Fibroblast of villous mesenchyme (primary cell): ENCODE measurements at places on chromosomes 2 and 18.
A peak's percentile ranks its signal among the peaks of the same experiment; 100 is the strongest.

DNA sequence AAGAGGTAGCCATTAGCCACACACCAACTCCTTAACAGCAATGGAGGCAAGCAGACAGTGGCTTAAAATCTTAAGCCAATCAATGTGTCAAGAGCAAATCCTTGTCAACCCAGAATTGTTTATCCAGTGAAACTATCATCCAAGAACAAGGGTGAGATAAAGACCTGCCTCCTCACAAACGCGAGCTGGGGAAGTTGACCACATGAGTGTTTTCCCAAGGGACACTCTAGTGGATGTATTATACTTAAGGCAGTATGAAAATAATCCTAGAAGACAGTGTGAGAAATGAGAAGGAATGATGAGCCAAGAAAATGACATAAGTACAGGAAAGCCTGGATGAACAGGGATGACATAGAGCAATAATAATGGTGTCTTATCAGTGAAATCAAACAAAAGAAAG, 209.6 kb downstream of the TWIST2 start:
- DNase-seq = no peak

DNA sequence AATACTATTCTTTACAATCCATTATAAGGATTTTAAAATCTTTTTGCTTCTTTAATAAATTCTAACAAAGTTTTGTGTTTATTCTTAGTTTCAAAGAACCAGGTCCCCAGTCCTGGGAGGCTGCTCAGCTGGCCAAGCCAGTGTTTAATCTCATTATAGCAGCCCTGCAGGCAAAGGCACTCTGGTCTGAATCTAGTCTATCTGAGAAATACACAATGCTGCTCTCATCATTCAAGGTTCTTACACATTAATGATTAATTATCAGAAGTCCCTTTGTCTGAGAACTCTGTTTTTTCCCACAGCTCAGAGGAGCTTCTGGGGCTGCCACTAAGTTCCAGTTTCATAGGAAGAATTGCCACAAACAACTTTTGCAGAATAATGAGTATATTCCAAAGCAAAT, 27.7 kb downstream of the KCTD18 start:
- DNase-seq = no peak

- DNase-seq = no peak
These were observed 489.1 kb downstream of the ZEB2 start for GRCh38 chr2:144030791-144031190.

- DNase-seq = no peak
These were observed 144.0 kb upstream of the GPC1 start for GRCh38 chr2:240291337-240292034.

GRCh38 chr2:9315280-9315847, 108.0 kb downstream of the ITGB1BP1 start:
- DNase-seq = no peak

DNA sequence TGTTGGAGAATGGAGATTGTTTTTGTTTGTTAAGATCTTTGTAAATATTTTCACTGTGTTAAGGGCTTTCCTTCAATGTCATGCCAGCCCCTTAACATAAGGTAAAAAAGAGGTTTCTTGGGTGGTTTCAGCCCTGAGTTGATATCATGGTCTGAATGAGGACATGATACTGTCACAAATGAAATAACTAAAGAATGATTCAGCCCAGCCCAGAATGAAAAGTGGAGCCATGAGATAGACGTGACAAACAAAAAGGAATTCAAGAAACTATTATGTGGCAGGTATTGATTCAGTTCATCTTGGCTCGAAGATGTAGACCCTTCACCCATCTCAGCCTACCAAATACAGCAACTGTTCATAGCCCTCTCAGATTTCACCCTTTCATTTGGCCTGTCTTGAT, 88.6 kb upstream of the TTN start:
- no peak for DNase-seq

- no peak for DNase-seq
These were observed 76.5 kb downstream of the EDAR start for GRCh38 chr2:108912629-108912902.

GRCh38 chr18:55790296-55790695, 202.3 kb upstream of the TCF4 start:
- DNase-seq = peak; percentile 79

DNA sequence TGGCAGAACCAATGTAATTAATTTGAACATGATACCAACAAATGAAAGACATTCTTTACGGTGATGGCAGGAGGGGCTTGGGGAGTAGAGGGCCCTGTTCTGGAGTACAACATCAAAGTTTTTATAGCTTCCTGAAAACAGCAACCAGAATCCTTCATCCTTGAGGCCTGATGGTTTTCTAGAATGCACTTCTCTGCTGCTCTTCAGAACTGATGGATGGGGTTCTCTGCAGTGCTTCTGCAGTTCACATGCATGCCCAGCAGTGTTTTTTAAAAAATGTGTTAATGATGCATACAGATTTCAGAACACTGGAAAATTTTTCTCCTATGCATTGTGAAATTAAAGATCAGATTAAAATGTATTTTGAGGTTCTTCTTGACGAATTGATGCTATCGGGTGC, 2.5 kb downstream of the LTBP1 start:
- no peak for DNase-seq

DNA sequence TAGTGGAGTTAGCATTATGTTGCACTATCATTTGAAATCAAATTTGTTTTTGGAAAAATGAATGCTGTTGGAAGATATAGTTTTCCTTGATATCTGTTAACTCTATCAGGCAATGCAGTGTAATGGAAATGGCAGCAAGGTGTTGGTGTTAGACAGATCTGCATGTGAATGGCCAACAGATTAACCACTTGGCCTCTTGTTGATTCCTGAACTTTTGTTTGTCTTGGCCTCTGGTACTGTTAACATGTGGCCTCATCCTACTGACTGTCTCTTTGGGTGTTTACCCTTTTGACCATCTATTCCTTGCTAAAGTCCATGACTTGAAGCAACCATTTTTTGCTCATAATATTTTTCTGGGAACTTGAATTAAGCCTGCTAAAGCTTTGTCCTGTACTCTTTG, 110.2 kb upstream of the CDH2 start:
- no peak for DNase-seq

DNA sequence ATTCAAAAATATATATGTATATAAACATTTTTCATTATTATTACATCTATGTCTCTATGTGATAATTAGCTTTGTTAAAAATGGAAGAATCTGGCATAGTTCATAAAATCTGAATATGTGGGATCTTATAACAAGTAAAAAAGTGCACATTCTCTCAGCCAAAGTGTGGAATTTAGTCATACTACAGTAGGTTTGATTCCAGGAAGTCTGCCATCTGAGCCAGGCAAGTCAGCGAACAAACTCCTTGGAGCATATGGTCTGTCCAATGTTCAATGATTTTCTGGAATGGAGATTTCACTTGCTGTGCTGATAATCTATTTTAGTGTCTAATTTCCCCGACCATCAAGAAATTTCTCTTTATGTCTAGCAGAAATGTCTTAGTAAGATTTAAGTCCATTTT, 1033.2 kb upstream of the NXPH2 start:
- DNase-seq = no peak

DNA sequence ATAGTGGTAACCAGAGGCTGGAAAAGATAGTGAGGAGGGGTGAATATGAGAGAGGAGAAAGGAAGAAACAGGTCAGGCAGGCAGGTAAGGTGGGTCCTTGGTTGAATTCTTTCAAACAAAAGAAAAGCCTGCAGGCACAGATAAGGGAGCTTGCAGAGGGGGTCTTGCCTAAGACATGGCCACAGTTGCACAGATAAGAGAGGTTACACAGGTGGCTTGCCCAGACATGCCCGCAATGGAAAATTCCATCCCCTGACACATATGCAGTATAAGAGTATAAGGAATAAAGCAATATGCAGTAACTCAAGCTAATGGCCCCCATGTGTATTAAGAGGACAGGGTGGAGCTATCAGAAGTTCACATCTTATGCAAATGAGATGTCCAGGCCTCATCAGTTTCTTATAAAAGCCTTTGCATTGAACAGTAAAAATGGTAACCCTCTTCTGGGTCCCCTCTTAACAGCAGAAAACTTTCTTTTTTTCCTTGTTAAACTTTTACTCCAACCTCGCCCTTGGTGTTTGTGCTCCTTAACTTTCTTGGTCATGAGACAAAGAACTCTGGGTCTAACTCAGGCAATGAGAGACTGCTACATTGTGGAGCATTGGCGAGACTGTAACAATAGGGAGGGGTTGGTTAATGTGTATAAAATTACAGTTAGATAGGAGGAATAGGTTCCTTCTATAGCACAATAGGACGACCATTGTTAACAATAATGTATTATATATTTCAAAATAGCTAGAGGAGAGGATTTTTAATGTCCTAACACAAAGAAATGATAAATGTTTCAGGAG, 764.6 kb downstream of the TSN start:
- no peak for DNase-seq

DNA sequence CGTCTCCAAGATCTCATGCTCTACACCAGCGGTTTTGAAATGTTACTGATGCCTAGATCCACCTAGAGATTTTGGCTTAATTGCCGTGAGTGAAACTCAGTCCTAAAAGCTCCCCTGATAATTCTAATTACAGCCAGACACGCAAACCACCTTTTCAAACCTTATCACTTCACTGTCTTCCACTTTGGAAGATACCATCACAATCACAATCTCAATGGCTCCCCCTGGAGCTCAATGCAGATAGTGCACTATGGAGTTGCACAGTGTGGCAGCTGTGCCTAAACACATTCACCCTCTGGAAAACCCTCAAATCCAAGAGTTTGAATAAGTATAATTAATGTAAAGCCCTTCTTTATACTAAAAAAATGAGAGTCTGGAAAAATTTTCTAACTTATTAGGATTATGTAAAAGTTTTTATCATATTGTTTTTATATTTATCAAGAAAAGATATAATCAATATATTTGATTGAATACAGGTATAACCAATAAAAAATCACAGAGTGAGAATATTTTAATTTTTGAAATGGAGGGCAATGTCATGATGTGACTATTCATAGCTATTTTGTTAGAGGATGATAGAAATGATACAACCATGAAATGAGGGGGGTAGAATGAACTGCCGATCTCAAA, 102.9 kb upstream of the SLC8A1 start:
- peak; percentile 60 for DNase-seq

GRCh38 chr2:108911401-108911800, 77.6 kb downstream of the EDAR start:
- DNase-seq = no peak

DNA sequence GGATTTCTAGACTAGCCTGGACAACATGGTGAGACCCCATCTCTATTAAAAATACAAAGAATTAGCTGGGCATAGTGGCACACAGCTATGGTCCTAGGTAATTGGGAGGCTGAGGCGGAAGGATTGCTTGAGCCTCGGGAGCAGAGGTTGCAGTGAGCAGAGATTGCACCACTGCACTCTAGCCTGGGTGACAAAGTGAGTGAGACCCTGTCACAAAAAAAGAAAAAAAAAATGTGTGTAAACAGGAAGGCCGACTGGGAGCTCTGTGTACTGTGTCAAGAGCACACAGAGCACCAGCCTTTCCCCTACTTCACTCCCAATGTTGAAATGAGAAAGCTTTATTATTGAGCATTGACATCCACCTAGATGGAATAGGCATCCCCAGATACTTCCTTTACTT, 681.7 kb upstream of the FSHR start:
- no peak for DNase-seq

GRCh38 chr18:54710900-54711281, 117.4 kb upstream of the RAB27B start:
- DNase-seq = no peak

DNA sequence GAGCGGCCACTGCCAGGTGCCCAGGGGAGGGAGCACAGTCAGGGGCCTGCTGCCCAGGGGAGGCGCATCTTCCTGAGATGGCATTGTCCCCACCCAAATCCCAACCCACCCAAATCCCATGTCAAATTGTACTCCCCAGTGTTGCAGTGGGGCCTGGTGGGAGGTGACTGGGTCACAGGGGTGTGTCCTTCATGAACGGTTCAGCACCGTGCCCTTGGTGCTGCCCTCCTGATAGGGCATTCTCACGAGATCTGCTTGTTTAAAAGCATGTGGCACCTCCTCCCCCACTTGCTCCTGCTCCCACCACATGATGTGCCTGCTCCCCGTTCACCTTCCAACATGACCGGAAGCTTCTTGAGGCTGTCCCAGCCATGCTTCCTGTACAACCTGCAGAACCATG, 27.6 kb downstream of the ANKMY1 start:
- DNase-seq = no peak

DNA sequence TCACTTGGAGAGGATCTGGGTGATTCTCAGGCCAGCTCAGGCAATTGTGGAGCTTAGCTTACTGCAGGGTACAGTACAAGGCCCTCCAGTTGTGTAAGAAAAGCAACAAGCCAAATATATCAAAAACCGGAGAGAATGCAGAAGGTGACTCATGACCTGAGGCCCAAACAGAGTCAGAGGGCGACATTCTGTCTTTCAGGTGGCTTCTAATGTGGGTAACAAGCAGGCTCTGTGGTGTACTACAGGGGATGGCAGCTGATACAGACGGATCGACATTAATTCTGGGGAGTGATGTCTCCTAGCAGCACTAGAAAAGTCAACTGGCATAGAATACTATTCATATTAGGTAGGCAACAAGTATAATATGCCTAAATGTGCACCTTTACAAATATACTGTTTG, 219.5 kb upstream of the SOX11 start:
- DNase-seq = no peak

GRCh38 chr2:240377366-240377765, 58.1 kb upstream of the GPC1 start:
- DNase-seq = no peak

DNA sequence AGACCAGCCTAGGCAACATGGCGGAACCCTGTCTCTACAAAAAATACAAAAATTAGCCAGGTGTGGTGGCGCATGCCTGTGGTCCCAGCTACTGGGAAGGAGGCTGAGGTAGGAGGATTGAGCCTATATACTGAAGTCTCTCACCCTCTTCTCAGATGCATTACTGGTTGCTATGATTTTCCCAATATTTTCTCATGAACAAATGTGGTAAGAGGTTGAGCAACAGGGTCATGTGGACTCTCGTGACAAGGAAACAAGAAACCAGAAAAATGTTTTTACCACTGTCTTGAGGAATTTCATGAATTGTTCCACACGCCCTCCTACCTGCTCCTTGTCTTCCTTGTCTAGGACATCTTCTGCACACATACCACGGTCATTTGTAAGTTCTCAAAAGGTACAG, 12.4 kb downstream of the LMAN2L start:
- peak; percentile 66 for DNase-seq

GRCh38 chr2:203043226-203043625, 28.6 kb downstream of the NBEAL1 start:
- DNase-seq = no peak

DNA sequence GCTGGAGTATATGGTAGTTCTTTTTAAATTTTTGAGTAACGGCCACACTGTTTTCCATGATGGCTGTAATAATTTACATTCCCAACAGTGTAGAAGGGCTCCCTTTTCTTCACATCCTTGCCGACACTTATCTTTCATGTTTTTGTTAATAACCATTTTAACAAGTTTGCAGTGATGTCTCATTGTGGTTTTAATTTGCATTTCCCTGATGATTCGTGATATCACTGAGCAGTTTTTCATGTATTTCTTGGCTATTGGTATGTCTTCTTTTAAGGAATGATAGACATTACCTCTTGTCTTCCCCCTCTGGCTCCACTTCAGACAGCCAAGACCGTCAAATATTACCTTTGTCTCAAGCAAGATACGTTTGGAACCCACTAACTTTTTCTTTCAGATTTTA, 371.1 kb upstream of the NRP2 start:
- DNase-seq = no peak
